ENCODE measurements at places on chromosomes 5 and 9. TPM values are rescaled to one million over a fixed set of nuclear protein-coding genes. Genes with fewer than 3 reads are reported as not detected.

DNA sequence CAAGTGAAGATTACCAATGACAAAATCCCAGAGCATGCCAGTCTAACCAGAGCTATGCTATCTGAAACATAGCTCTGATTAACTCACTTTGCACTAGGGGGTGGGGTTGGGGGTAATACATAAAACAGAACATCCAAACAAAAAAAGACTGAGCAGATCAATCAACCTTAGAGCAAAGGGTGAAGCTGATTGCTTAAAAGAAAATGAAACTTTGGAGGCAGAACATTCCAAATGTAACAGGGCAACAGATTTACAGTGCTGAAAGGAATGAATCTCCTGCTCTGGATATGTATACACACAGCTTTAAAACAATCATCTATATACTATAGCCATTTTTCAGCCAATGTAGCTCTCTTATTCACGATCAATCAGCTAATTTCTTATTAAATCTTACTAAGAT, 4.9 kb downstream of the IL6ST start:
- DNase-seq = no peak

DNA sequence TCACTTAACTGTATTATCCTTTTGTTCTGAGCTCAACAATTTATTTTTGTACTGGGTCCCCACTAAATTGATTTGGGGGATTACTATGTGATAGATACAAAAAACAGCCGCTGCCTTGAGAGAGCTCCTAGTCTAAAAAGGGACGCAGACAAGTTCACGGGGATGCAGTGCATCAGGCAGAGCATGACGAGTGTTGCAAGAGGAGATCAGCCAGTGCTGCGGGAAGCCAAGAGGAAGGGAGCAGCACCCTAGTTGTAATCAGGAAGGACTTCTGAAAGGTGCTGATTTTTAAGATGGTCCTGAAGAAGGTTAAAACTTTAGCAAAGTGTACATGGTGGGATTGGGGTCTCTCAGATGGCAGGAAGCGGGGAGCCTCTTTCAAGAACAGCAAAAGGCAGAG, 15.8 kb downstream of the GALNT10 start:
- DNase-seq = no peak

Gene CCNO
- 12.3 TPM for total RNA-seq

Gene ELOVL7
- total RNA-seq = 2.9 TPM

GRCh38 chr5:64954518-64954917, 185.8 kb downstream of the CWC27 start:
- DNase-seq = no peak

- no peak for DNase-seq
These were observed 699.6 kb upstream of the ADAMTS16 start for GRCh38 chr5:4440536-4440935.

Gene PIK3R1
- 23.4 TPM for total RNA-seq

Gene OTP
- 0.05 TPM for total RNA-seq

GRCh38 chr5:102834438-102834964, 79.4 kb downstream of the PAM start:
- no peak for DNase-seq

DNA sequence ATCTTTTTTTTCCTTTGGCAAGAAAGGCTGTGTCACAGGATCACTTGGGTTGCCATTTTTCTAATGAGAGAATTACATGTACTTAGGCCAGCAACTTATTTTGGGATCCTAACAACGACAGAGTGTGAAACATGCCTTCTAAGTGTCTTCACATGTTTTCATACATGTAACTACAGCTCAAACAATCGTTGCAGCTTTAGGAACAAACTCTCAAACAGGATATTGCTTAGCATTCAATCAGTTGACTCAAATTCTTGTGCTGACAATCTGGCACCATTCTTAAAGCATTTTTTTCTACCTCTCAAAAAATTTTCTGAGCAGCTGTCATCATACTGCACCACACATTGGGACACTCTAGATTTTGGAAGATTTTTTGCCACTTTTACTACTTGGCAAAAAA, 435.5 kb downstream of the HINT1 start:
- no peak for DNase-seq

Gene DRD1
- 1.0 TPM for total RNA-seq

- DNase-seq = no peak
These were observed 22.8 kb downstream of the SARDH start for GRCh38 chr9:133715295-133715865.

DNA sequence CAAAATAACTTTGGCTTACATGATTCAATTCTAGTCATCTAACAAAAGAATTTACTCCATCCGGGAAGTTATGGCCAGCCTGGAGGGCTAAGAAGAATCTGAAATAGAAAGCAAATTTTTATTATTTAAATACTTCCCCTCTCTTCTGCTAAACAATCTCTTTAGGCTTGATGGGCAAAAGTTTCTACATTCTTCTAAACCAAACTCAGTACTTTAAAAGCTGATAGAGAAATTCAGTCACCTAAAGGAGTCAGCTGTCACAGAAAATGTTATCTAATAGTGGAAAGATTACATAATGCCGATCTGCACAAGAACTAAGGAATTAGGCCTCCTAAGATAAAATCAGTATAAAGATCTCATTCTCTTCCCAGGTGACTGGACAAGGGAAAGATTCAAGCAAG, 32.4 kb downstream of the GNAQ start:
- no peak for DNase-seq
